ENCODE measurements at places on chromosomes 2 and 18. TPM values are rescaled to one million over a fixed set of nuclear protein-coding genes. Genes with fewer than 3 reads are reported as not detected.

The L3MBTL4 gene
- 0.18 TPM for total RNA-seq

GRCh38 chr18:68865021-68865420, 67.1 kb downstream of the CCDC102B start:
- no peak overlapping the region for H3K4me3 ChIP-seq
- no peaks in the 10 kb centered on the region for H3K27me3 ChIP-seq
- no peaks in the 10 kb centered on the region for H3K4me1 ChIP-seq
- no peaks in the 10 kb centered on the region for H3K36me3 ChIP-seq
- H3K27ac ChIP-seq = no peak overlapping the region

The ASAP2 gene
- 0.15 TPM for total RNA-seq

- H3K36me3 ChIP-seq = no peaks in the 10 kb centered on the region
- no peak overlapping the region for H3K27ac ChIP-seq
- no peak overlapping the region for H3K4me3 ChIP-seq
- no peaks in the 10 kb centered on the region for H3K27me3 ChIP-seq
- H3K4me1 ChIP-seq = no peaks in the 10 kb centered on the region
These were observed 135.5 kb downstream of the PDE1A start for GRCh38 chr2:182291296-182291695.

The CCDC74B gene
- total RNA-seq = 0.84 TPM

All from CD8-positive, alpha-beta memory T cell (primary cell).